ENCODE measurements at places on chromosomes 7 and 10.

DNA sequence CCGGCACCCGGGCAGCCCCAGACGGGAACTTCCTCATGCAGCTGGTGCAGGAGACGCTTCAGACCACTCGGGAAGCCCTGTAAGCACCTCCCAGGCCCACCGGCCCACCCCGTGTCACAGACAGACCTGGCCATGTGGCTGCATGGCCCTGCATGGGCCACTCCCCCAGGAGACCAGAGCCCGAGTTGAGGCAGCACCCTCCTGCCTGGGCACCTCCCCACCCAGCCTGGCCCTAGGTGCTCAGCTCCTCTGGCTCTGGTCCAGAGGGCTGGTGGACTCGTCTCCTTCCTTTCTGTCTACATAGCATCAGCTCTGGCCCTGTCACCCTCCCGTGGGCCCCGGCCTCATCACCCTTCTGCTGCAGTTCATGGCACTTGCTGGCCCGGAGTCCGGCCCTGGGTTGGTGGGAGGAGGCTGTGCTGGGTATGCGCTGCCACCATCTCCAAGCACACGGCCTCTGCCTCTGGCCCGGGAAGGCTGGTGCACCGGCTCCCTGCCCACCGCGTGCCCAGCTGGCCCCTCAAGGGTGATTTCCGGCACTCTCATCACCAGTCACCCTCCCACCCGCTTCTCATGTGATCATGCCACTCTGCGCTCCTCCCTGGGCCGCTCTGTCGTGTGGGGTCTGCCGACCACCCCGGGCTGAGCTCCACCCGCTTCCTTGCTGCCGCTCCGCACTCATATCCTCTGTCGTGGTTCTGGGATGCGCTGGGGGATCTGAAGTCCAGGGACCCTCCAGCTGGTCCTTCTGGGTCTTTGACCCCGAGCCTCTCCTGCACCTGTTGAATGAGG, 53.1 kb upstream of the DPYSL4 start:
- DNase-seq: peak; percentile 64

DNA sequence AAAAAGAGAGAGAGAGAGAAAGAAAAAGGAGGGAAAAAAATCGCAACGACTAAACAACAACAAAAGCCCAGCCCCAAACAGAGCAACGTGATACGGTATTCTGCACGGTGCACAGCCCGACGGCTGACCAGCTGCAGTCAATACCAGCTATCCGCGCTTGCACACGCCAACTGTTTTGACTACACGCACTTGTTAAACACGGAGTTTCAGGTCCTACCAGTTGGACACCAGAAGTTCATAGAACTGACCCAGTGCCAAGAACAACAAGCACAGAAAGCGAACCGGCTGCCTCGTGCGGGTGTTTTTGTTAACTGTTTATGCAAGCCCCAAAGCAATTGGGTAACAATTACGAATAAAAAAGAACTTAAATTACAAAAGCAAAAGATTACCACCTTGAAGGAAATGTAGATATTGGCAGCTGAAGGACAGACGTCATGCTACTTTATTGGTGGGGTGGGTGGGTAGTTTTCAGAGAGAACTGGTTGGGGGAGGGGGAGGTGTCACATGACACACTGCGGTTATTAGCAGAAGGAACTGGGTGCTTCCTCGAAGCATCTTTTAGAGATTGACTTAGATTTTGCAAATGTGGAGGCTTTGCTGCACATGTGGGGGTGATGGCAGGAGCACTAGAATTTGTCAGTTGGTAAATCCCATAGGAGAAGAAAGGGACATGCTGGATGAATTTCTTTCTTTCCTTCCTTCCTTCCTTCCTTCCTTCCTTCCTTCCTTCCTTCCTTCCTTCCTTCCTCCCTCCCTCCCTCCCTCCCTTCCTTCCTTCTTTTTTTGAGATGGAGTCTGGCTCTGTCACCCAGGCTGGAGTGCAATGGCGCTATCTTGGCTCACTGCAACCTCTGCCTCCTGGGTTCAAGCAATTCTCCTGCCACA, 110.6 kb upstream of the EFCAB10 start:
- no peak for DNase-seq

- DNase-seq: no peak
These were observed 132.2 kb downstream of the TCERG1L start for GRCh38 chr10:131179361-131179760.

- no peak for DNase-seq
These were observed 179.8 kb upstream of the PFKP start for GRCh38 chr10:2887391-2888070.

DNA sequence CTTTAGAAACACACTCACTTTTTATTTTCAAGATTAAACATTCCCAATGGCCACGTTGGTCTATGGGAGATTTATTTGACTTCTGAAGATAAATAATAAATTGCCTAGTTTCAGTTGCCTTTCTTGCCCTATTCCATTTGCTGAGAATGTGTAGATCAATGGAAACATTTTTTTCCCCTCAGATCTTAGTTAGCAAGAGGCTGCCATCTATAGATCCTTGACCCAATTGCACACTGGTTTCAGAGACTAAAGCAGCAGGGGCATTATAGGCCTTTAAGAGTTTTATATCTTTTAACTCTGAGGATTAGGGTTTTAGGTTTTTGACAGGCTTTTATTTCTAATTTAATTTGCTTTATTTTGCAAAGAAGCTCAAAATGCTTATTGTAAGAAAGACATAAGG, 163.2 kb upstream of the GPR26 start:
- no peak for DNase-seq

DNA sequence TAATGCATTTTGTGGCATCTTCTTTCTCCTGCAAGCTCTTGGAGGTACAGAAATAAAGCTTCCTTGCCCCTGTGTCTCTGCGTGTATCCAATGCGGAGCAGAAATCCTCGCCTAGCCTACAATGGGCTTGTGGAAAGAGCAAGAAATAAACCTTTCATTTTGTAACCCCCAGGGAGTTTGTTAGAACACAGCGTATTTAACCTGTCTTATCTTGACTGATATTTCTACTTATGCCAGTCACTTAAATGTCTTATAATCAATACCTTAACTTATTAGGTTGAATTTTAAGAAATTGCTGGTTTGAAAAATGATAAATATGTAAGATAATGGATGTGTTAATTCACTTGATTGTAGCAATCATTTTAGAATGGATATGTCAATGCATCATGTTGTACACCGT, 629.8 kb upstream of the IGFBP3 start:
- DNase-seq: no peak

- no peak for DNase-seq
These were observed 5.0 kb downstream of the PRKAG2 start for GRCh38 chr7:151871904-151872303.

GRCh38 chr7:19957664-19958063, 184.2 kb upstream of the TMEM196 start:
- no peak for DNase-seq

- no peak for DNase-seq
These were observed 23.2 kb upstream of the HIBADH start for GRCh38 chr7:27685893-27686292.

- DNase-seq: no peak
These were observed 114.9 kb upstream of the FAM3C start for GRCh38 chr7:121510858-121511482.

DNA sequence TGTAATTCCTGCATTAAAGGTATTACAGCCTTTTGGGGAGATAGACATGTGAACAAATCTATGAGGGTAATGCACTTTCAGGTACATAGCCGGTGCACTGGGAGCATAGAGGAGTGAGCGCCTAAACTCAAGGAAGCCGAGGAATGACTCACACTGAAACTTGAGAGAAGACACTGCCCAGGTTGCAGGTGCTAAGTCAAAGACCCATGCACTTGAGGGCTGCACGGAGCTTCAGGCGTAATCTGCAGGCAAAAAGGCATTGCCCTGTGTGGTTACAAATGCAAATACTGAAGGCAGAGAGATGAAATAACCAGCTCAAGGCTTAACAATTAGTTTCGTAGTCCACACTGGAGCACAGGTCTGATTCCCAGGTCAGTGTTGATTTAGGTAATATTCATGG, 51.0 kb upstream of the OSBPL3 start:
- DNase-seq: no peak

DNA sequence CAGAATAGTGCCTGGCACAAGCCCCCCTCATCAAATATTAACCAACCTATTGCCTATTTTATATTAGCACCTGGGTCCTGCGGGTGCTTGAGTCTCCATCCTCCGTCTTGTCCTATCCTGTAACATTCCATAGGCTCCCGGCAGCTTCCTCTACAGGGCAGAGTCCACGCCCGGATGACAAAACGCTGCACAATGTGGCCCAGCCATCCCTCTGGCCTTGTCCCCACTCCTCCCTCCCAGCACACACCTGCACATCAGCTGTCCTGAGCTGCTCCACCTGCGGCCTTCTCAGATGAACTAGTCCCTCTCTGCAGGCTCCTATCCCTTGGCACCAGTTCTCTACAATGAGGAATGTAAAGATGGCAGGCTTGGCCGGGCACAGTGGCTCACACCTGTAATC, 153.5 kb upstream of the PDE1C start:
- no peak for DNase-seq

DNA sequence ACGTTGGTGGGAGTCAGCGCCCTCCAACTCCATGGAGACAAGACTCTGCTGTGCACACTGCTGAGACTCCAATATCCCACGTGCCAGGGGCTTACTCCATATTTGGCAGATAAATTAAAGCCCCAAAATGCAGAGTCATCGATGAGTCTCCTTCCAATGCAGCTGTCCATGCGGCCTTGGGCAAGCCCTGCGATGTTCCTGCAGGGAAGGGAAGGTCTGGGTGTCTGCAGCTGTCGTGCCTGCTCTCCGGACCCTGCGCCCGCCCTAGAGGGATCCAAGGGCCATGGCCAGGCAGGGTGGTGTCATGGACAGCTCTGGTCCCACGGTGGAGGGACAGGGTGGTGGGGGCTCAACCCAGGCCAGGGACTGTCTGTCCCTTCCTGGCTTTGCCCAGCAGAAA, 185.2 kb downstream of the PTPRN2 start:
- no peak for DNase-seq

- DNase-seq: no peak
These were observed 157.5 kb downstream of the DGKB start for GRCh38 chr7:14745076-14745475.

DNA sequence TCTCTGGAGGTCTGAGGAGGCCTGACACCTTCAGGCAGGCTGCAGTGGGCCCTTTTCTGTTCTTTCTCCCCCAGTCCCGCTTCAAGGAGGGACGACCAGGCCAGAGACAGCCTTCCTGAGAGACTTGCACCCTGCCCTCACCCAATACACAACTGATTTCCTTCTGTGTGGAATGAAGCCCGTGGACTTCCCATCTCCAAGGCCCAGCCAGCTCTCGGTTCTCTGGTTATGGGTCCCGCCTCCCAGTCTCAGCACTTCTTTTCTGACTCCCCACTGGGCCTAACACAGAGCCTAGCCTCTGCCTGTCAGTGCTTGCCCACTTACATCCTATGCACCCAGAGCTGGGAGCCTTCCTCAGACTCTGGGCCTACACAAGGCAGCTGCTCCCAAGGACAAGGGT, 24.1 kb upstream of the ADCYAP1R1 start:
- DNase-seq: no peak

DNA sequence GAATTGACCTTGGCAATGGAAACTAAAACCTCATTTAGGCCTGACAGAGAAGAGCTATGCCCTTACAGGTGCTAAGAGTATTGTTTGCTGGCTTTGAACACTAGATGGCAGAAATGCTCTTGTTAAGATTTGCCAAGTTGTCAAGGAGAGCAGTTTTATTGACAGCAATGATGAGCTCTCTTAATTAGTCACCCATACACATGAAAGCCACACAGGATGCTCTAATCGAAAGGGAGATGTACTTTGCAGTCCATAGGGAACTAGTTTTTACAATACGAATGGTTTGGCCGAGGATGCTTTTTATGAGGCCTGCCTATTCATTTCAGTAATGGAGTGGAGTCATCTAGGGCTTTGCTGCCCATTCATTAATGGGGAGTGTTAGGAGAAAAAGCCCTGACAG, 45.4 kb upstream of the MBL2 start:
- peak; percentile 6 for DNase-seq

GRCh38 chr7:16778476-16778875, 24.9 kb downstream of the TSPAN13 start:
- no peak for DNase-seq

- no peak for DNase-seq
These were observed 100.6 kb downstream of the LRRC4 start for GRCh38 chr7:127930341-127931328.

DNA sequence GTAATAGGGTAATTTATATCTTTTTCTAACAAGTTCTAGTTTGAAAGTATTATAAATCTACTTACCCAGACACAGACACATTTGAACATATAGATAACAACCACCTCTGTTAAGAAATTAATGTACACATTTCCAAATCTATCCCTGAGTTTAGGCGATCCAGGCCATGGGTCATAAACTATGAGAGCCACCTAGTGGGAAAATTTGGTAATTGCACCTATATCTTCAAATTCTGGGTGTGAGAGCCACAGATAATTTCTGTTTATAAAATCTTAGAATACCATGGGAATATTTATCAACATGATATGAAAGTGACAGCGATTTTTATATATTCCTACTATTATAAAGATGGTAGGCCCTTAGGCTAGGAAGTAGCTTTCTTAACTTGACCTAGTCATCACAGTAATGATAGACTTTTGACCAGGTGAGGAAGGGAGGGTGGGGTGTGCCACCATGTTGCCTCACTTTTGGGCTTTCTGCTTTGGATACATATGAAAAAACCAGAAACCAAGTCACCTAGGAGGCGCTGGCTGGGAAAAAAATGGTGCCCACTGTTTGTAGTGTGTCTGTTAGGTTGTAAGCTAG, 8.0 kb upstream of the EPHA1 start:
- peak; percentile 82 for DNase-seq

- DNase-seq: no peak
These were observed 2.5 kb downstream of the PNLIPRP1 start for GRCh38 chr10:116593139-116593740.

DNA sequence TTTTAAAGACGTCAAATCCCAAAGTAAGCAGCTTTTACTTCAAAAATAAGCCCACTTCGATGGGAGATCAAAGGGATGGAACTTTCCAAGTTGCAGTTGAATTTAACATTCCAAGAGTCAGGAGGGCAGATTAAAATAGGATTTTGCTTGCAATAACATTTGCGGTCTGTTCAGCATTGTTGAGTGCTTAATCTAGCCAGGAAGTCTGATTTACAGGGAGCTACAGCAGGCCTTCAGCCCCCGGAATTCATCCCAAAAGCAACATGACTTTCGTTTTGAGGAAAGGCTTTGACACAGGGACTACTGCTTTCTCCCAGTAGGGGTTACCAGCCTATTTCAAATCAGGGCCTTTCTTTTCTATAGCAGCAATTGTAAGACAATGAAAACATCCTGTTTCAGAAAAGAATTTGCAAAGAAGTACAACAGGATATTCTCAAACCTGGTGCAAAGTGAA, 279.6 kb upstream of the PITRM1 start:
- DNase-seq: no peak

- no peak for DNase-seq
These were observed 114.6 kb downstream of the PRKCQ start for GRCh38 chr10:6465437-6465836.

- DNase-seq: no peak
These were observed 347.7 kb downstream of the GLRX3 start for GRCh38 chr10:130483691-130484467.

DNA sequence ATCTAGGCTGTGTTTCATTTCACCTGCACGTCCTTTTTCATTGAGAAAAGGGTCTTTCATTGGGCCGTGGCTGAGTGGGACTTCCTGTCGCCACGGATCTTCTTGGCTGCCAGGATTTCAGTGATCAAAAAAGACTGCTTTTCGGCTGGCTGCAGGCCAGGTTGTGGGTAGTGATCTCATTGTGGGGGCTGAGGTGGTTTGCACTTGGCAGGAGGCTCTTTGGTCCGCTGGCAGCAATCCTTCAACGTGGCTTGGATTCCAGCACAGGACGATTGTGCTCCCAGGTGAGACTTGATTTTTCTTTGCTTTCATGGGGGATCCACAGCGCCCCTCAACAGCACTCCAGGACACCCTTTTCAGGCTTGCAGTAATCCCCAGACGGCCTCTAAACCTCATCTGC, 29.0 kb upstream of the ZNF273 start:
- DNase-seq: peak; percentile 9

GRCh38 chr10:125006921-125007426, 65.1 kb downstream of the ZRANB1 start:
- DNase-seq: peak; percentile 92
